Right lung (tissue), 10 donors: ENCODE measurements at places on chromosomes 13 and 19.

GRCh38 chr13:20198781-20199180 lies 6.0 kb upstream of the GJB2 start:
- DNase-seq, result no peak

DNA sequence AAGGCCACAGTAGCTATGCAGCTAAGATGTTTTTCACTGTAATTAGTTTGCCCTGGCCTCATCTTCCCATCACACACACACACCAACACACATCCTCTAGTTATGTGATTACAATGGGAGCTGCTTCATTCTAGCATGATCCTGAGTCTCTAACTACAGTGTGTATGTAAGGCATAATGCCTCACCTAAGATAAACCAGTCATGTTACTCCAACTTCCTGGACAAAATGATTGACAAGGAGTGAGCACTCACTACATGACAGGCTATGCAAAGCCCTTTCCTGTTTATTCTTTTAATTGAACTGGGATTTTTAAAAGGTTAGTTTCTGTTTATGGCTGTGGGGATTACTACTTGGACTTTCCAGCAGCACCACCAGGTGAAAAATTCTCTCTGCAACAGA lies 400.8 kb upstream of the ATXN8OS start:
- DNase-seq, result no peak

GRCh38 chr13:102039264-102039663 lies 362.6 kb downstream of the FGF14 start:
- DNase-seq, result no peak

DNA sequence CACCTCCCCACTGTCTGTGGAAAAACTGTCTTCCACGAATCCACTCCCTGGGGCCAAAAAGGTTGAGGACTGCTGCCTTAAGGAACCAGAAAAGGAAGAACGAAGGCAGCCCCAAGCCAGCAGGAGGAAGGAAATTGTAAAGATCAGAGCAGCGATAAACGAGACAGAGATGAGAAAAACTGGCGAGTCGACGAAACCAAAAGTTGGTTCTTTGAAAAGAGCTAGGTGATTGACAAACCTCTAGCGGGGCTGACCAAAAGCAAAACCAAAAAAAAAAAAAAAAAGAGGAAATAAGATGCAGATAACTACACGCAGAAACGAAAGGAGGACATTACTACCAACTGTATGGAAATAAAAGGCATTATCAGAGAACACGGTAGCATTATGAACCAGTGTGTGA lies 76.9 kb downstream of the GADD45B start:
- no peak for DNase-seq

DNA sequence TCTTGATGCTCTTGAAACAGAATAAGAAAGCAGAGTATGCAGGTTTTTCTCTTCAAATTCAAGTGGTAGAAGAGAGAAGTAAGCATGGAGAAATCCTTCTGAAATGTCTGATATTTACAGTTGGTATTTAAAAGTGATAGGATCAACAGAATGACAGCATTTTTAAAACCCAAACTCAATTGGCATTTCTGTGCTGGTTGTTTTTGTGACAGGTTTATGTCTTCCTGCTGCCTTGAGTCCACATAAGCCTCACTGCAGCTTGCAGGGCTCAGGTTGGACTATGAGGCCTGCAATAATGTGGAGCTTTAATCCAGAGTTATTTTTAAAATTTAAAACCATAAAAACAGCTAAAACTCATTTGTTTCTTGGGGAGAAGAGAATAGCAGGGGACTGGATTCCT lies 105.1 kb downstream of the ZAR1L start:
- no peak for DNase-seq

DNA sequence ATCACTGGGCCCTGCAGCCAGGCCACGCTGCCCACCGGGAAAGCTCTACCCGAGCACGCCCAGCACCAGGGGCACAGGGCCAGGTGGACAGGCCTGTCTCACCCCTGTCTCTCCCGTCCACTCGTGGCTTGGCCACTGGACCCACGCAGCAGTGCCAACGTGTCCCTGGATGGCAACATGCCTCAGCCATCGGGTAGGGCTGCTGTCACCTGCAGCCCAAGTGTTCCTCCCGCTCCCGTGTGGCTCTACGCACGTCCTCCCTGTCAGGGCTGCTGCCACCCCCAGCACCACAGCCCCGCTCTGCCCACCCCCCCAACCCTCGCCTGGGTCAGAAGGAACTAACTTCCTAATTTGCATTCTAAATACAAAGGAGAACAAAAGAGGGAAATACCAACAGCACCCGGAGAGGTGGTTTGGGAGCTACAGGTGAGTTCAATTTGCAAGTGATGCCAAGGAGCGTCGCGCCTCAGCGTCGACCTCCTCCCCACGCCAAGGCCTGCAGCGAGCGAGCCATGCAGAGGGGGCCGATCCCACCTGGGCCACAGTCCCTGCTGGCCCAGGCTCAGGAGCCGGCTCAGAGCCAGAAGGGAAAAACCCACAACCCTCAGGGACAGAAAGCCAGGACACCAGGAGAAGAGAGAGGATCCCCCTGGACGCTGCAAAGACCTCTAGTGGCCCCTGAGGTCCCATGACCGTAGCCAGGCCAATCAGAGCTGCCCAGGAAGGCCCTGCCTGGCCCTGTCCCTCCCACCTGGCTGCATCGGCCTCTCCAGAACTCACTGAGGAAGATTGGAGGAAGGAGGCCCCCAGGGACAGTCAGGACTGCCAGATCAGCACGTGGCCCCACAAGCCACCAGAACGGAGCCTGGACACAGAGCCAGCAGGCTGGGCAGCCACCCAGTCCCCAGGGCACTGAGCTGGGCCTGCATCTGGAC lies 128.4 kb upstream of the SPACA7 start:
- no peak for DNase-seq

- DNase-seq, result no peak
These were observed 2.5 kb downstream of the PRTN3 start for GRCh38 chr19:843180-843835.

DNA sequence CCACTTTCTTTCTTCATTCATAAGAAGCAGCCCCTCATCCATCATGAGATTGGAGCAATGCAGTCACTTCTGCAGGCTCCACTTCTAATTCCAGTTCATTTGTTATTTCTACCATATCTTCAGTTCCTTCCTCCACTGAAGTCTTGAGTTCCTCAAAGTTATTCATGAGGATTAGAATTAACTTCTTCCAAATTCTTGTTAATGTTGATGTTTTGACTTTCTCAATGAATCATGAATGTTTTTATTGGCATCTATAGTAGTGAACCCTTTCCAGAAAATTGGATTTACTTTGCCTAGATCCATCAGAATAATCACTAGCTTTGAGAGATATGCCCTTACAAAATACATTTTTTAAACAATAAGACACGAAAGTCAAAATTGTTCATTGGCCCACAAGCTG lies 2567.7 kb upstream of the PCDH20 start:
- no peak for DNase-seq

DNA sequence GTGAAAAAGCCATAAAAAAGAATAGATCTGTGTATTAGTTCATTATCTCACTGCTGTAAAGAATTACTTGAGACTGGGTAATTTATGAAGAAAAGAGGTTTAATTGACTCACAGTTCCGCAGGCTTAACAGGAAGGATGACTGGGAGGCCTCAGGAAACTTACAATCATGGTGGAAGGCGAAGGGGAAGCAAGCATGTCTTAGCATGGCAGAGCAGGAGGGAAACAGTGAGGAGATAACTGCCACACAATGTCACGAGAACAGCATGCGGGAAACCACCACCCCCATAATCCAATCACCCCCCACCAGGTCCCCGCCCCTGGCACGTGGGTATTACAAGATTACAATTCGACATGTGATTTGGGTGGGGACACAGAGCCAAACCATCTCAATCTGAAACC lies 39.1 kb upstream of the EEF1AKMT1 start:
- DNase-seq, result no peak

- no peak for DNase-seq
These were observed 72.2 kb downstream of the DHRS12 start for GRCh38 chr13:51731759-51732158.

GRCh38 chr13:101455863-101456262 lies 3.4 kb downstream of the ITGBL1 start:
- no peak for DNase-seq

DNA sequence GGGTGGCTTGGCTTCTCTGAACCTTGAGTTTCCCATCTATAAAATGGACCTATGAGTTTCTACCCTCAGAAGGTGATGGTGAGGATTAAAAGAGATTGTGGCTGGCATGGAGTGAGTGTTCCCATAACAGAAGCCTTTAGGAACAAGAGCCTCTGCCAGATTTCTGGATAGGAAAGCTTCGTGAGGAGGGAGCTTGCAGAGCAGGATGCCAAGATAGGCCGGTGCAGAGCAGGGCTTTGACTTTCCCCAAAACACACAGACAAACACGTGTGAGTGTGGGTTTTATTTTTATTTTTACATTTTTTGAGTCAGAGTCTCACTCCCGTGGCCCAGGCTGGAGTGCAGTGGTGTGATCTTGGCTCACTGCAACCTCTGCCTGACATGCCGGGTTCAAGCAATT lies 3.7 kb upstream of the CNN1 start:
- no peak for DNase-seq

DNA sequence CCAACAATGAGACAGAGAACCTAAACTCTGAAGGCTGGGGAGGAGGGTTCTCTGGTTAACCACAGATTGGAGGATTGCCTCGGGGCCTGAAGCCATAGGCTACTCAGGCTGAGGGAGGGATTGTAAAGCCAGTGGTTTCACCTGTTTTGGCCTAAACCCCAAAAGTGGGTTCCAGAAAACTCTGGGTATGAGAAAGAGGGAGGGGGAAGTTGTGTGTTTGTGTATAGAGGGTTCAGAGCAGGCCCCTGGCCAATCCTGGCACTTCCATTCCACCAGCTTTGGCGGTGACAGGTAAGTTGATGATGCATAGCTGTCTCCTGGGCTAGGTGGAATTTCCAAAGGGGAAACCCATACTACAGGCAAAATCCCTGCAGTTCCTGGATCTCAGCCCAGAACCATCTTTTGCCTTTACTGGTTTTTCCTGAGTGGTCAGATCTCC lies 13.5 kb upstream of the CCDC97 start:
- no peak for DNase-seq

GRCh38 chr13:48569104-48569666 lies 36.3 kb upstream of the RCBTB2 start:
- DNase-seq, result no peak

- no peak for DNase-seq
These were observed 314.7 kb downstream of the OLFM4 start for GRCh38 chr13:53343361-53343744.

DNA sequence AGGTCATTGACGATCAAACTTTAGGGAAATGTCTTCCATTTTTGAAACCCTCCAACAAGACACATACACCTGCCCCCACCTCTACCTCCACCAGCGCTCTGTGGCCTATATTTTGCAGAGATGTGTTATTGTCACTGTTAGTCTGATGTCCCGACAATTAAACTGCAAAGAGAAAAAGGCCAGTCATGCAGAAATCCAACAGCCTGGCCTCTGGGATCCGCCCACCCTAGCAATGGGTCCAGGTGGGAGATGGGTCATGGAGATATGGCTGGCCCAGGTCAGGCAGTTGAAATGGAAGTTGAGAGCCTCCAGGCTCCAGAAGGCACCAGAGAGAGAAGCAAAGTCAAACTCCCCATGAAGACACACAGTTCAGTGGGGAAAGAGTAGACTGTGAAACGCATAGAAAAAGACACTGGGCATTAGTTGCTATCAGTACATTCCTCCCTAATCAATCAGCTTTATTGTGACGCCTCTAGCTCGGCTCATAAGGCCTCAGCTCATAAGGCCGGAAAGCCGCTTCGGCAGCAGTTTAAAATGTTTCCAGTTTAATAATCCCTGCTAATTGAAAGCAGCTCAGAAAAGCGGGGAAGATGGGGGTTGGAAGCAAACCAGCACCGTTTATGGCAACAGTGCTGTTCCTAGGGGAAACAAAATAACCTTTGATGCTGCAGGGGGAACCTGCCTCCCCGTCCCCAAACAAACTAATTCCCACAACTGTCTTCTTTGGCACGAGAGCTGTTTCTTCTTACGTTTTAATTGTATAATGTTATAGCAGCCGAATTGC lies 239.7 kb upstream of the ZNF507 start:
- no peak for DNase-seq

DNA sequence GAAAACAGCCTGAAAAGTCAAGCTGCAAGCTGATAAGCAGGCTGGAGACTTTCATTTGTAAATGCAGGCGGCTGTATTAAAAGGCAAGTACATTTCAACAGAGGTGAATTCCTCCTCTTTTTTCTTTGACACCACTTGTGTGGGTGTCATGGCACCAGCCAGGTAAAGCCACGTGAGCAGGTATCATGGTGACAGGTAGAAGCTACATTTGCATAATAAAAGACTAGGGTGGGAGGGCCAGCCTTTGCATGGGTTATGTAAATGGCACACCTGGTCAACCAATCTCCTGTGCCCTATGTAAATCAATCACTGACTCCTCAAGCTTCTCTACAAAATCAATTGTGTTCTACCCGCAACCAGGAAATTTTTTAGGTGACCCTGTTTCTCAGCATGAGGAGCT lies 68.2 kb downstream of the ZNF100 start:
- DNase-seq, result no peak

DNA sequence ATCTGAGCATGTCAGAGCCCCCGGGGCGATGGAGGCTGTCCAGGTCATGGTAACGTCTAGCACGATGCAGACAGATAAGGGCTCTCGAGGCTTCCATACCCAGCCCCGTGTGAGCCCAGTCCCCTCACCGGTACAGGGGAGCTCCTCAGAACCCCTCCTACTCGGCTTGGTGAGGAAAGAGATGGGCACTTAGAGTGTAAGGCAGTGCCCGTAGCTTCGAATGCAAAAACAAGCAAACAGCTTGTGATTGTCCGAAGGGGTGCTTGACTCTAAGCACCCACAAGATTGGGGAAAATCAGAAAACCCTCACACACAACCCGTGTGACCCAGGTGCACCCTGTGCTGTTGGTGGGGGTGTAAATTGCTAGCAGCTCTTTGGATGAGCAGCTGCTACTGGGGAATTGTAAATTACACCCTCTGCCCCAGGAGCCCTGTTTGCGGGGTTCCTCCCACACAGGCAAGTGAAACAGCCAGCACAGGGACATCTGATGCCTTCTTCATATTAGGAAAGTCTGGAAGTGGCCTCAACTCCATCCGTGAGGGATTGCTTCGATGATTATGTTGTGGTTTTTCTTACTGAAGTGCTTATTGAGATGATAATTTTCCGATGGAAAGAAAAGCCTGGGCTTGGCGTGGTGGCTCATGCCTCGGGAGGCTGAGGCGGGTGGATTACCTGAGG lies 918 bp upstream of the PSPN start:
- DNase-seq, result no peak

- peak; percentile 20 for DNase-seq
These were observed 1207.8 kb downstream of the EFNB2 start for GRCh38 chr13:105327581-105328126.

GRCh38 chr13:39930544-39931444 lies 275.3 kb downstream of the COG6 start:
- DNase-seq, result no peak

DNA sequence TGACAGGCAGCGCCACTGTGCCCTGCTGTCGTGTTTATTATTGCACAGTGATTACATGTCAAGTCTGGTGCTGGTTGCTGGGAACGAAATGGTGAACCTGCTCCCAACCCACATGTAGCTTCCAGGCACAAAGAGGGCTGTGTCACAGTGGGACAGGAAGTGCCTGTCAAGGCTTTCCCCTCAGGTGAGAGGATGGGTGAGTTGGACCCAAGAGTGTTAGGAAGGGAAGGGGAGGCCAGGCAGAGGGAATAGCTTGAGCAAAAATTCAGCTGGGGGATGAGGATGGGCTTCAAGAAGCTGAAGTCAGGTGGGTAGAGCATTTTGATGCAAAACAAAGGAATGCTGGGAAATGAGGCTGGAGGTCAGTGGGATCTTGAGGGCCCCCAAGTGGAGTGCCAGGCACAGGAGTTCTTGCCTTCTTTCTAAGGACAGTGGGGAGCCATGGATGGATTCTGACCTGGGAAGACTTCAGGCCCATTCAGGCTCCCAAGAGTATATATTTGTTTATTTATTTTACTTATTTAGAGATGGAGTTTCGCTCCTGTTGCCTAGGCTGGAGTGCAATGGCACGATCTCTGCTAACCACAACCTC lies 8.5 kb upstream of the QTRT1 start:
- DNase-seq, result no peak
